ENCODE measurements at places on chromosomes 13 and 19.
A peak's percentile ranks its signal among the peaks of the same experiment; 100 is the strongest.

DNA sequence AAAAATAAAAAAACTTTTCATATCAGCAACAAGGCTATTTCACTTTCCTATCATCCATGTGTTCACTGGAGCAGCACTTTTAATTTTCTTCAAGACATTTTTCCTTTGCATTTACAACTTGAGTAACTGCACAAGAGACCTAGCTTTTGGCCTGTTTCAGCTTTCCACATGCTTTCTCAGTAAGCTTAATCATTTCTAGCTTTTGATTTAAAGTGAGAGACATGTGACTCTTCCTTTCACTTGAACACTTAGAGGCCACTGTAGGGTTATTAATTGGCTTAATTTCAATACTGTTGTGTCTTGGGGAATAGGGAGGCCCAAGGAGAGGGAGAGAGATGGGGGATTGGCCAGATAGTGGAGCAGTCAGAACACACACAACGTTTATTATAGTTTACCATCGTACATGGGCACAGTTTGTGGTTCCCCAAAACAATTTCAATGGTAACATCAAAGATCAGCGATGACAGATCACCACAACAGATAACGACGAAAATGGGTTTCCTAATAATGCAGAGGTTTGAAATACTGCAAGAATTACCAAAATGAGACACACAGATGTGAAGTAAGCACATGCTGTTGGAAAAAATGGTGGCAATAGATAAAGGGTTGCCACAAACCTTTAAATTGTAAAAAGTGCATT lies 117.6 kb downstream of the GGACT start:
- no peak for DNase-seq

DNA sequence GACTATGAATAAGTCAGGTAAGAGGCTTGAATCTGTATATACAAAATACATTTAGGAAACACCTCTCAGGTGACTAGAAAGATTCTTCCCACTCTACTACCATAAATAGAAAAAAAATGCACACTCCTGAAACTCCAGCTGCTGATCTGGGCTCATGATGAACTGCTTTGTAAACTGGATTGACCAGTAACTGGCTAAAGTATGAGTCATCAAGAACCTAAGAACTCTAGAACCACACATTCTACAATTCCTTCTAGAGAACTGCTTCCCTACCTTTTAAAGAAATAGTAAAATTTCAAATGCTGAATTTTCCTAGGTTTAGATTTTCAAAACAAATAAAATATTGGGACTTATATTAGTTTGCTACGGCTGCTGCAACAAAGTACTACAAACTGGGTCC lies 55.2 kb downstream of the ELF1 start:
- DNase-seq: no peak

GRCh38 chr13:102724923-102725322 lies 30.1 kb upstream of the METTL21C start:
- DNase-seq: peak; percentile 57

DNA sequence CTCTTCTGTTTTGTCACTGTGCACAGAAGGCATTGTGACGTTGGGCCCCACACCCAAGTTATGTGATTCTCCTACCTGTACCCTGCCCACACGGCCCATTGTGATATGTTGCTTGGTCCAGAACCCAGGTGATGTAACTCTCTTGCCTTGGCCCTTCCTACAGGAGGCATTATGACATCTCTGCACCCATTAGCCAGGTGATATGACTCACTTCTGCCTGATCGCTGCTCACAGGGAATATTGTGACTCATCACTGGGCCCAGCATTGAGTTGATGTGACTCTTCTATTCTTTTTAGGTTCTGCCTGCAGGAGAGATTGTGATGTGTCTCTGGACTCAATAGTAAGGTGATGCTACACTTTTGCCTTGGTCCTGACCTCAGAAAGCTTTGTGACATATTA lies 65.4 kb upstream of the ZNF91 start:
- DNase-seq: no peak

DNA sequence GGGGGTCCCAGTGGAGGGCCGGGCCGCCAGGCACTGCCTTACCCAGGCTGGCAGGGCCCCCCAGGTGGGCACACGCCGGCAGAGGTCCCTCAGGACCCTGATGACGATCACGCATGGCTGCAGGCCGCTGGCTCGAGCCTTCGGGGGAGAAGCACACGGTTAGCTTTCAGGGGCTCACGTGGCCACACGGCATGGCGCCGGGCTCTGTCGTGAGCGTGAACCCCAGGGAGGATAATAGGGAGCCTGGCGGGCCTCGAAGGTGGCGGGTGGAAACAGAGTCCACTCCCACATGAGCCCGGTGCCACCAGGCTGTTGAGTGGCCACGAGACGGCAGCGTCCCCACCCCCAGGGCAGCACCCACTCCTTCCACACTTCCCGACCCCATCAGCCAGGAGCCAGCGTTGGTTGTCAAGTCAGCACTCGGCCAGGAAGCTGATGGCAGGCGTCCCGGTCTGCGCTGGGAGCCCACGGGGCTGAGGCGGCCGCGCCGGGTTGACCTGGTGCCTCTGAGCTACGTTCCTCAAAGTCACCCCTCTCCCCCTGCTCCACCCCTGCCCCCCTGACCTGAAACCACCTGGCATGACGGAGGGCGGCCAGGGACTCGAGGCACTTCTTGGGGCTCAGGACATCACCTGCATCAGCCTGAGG lies 24.7 kb upstream of the MATK start:
- DNase-seq: no peak

DNA sequence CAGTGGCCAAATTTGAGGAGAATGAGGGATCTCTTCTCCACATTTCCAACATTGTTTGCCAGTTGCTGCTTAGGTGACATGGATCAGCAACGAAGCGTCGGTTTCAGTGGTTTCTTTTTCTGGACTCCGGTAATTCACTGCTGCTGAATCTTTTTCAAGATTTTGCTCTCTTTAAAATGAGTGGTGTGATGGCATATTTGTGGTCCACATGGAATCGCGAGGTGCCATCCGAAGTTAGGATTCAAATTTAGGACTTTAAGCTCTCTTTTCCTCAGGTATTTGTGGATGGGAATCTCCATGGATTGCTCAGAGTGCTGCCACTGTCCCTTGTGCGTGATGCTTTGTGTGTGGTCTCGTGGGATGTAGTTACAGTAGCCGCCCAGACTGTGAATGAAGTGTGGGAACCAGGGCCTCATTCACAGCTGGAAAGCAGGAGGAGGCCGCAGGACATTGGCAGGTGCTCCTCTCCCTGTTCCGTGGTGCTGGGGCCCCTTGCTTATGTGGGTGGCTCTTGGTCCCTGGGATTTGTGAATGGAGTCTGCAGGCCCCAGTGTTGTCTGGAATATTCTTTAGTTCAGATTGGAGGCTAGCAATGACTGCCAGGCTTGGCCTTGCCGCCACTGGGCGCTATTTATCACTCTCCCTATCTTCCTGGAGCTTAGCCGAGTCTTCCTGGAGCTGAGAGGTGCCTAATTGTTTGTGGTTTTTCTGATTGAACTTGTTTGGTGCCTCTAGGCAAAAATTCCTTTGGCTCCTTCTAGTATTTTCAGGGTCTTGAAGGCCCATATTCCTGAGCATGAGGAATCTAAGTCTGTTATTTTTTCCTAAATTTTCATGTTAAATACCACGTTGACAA lies 1.5 kb downstream of the ILF3 start:
- DNase-seq: no peak

GRCh38 chr19:33535226-33535625 lies 13.6 kb upstream of the PEPD start:
- DNase-seq: no peak

- no peak for DNase-seq
Observed at GRCh38 chr13:91312324-91312723, 35.2 kb upstream of the MIR17HG start.

DNA sequence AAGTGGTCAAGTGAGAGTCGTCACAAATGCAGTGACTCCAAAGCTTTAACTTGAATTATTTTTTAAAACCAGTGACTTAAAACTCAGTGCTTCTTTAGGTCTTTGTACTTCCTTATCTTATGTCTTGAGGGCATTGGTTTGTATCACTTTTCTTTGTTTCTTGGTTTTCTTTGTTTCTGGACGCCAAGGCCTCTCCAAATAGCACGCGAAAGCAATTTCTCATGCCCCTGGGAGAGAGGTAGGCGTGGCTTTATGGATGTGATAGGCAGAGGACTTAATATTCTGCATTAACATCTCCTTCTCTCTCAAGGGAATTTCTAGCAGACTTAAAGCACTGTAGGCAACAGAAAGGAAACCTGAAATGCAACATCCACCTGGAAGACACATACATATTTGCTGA lies 20.6 kb downstream of the UBE2L5 start:
- no peak for DNase-seq

- DNase-seq: no peak
Observed at GRCh38 chr19:9941671-9942070, 5.4 kb upstream of the OLFM2 start.

DNA sequence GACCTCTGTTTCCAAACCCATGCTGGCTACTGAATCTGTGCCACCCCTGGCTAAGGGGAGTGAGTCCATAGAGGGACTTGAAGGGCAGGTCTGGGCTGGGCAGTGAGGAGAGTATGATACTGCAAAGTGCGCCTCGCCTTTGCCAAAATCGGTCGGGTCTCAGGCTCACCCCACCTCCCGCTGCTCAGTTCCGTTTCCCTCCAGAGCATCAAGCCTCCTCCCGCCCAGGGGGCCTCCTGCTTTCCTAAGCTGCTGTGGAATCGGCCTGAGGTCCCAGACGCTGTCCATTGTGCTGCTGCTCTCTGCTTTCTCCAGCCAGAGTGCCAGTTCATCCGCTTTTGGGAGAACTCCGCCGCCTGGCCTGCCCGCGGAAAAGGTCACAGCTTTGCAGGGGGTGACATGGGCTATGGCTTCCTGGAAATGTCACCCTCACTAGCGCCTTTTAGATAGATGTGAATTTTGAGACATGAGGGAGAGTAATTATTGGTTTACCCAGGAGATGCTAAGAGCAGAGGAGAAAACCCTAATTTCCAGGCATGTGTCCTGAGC lies 1418.4 kb downstream of the UQCRFS1 start:
- DNase-seq: no peak

GRCh38 chr13:48295271-48295670 lies 8.3 kb upstream of the RB1 start:
- DNase-seq: no peak

DNA sequence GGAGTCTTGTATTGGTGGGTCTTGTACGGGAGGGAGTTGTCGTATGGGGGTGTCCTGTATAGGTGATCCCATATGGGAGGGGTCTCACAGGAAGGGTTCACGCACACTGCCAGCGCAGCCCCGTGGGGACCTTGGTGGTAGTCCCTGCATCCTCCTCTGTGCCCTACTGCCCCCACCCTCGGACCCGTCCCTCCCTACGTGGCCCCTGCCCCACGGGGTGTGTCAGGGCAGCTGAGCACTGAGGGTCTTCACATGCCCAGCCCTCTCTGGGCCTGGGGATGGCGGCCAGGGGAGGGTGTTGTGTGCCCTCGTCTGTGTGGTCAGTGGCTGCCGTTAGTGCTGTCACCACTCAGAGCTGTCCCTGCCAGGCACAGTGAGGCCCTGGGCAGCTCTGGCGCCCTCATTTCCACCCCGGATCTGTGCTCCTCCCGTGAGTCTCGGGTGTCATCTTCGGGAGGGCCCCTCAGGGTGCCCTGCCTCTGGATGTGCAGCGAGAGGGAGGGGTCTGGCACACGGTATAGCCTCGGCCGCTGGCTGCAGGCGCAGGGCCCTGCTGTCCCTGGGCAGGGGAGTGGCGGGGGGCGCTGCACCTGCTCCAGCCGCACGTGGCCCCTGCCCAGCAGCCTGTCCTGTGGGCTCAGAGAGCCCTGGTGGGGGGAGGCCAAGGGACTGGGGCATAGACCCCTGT lies 16.0 kb upstream of the GNA15 start:
- DNase-seq: no peak

DNA sequence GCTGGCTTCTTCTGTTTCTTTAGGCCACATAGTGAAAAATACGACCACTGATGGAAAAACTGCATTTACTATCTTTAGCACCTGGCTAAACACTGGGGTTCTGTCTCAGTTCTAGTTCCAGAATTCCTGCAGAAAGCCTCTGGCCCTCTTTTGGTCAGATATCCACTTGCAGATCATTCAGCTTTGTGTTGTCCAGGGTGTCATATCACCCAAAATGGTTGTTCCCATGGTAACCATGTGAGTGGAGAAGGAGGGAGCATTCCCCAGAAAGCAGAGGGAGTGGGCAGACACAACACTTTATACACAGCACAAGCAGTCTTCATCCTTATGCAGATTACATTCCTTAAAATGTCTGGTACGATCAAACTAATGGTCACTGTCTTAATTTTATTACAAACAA lies 73.5 kb downstream of the CAB39L start:
- no peak for DNase-seq

- DNase-seq: no peak
Observed at GRCh38 chr13:35165205-35165604, 223.1 kb downstream of the NBEA start.

GRCh38 chr19:43152214-43152613 lies 34.1 kb downstream of the PSG5 start:
- DNase-seq: no peak

- no peak for DNase-seq
Observed at GRCh38 chr13:65868884-65869283, 1361.3 kb downstream of the PCDH9 start.

- no peak for DNase-seq
Observed at GRCh38 chr13:106527826-106528225, 7.6 kb downstream of the EFNB2 start.

GRCh38 chr13:52036037-52036436 lies 11.5 kb downstream of the UTP14C start:
- no peak for DNase-seq

- peak; percentile 95 for DNase-seq
Observed at GRCh38 chr13:99281811-99282263, 23.7 kb upstream of the GPR18 start.

- DNase-seq: no peak
Observed at GRCh38 chr19:40702337-40703012, 12.0 kb upstream of the NUMBL start.

DNA sequence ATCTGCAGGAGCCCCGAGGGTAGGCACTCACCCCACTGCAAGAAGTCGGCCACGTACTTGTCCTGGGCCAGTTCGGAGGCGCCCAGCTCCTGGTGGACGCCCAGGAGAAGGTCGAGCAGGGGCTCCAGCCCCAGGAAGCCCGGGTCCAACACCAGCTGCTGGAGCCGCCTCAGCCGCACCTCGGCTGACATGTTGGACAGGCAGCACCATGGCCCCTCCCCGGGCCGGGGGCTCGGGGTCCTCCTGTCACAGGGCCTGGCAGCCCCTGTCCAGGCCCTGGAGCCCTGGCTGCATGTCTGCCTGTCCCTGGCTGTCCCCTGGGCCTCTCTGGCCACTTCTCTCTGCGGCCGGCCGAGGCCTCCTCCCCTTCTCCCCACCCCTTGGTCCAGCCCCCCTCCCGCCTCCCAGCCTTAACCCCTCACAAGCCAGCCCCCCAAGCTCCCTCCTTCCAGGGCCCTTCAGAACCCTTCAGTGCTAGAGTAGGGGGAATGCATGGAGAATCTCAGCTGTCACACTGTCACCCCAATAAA lies at the start of gene DMPK:
Gene DMPK (minus strand): TSS at position 329 of the 530 bp plus-strand sequence. CDS start 138 bp downstream, at position 191.
- DNase-seq: no peak

- no peak for DNase-seq
Observed at GRCh38 chr13:110114316-110114715, 192.6 kb downstream of the COL4A1 start.

DNA sequence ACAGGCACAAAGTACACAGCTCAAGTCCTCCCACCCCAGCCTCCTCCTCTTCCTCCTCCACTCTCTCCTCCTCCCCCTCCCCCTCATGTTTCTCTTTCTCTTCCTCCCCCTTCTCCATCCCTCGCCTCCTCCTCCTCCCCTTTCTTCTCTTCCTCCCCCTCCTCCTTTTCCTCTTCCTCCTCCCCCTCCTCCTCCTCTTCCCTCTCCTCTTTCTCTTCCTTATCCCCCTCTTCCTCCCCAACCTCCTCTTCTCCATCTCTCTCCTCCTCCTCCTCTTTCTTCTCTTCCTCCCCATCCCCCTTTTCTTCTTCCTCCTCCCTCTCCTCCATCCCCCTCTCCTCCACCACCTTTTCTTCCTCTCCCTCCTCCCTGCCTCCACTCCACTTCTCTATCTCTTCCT lies 276.3 kb upstream of the TSHZ3 start:
- DNase-seq: no peak

Measured in GF-D8 (cell line).